Stimulated activated naive CD4-positive, alpha-beta T cell (primary cell): ENCODE measurements at places on chromosomes 5 and 9.

DNA sequence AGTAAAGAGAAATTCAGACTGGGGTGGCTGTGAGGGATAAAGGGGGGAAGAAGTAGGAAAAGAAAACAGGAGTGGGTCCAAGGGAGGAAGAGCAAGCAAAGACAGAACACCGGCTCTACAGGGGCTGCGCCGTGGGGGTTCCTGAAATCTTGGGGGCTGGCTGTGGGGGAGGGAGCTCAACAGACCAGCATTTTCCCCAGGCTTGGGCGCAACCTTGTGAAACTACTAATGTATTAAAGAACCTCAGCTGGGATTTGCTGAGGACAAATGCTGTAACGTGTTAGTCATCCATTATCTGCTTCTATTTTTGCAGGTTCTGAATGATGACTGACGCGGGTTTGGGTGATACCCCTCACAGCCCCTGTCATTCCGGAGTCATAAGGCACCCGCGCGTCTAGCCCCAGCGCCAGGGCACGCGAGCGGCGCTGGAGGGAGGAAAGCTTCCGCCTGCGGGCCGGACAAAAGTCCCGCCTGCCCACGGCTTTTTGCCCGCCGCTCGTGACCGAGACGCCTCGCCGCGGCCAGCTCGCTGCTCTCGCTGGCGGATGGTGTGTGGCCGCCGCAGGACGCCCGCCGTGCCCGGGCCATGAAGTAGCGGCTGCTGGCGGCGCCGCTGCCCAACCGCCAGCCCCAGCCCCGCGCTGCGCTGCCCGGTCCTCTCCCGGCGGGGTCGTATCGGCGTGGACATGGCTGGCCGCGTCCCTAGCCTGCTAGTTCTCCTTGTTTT is 110.6 kb downstream of the PAM start:
- no peak for DNase-seq

GRCh38 chr9:13296972-13297371 is 17.5 kb upstream of the MPDZ start:
- DNase-seq = no peak

DNA sequence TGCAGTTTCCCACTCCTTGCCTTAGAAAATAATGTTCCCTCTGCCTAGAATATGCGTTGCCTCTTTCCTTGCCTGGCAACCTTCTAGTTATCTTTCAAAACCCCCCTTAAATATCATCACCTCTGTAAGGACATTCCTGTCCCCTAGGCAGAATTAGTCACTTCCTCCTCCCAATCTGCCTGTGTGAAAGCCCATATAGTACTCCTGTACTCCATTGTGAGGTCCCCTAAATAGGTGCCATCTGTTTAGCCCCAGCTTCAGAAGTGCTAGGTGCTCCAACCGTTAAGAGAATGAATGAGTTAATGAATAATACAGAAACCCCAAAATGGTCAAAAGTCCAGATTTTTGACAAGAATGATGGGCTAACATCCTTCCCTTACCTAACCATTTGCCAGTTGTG is 181.4 kb downstream of the GDNF start:
- no peak for DNase-seq

GRCh38 chr9:127197186-127197860 is 67.3 kb upstream of the GARNL3 start:
- no peak for DNase-seq

DNA sequence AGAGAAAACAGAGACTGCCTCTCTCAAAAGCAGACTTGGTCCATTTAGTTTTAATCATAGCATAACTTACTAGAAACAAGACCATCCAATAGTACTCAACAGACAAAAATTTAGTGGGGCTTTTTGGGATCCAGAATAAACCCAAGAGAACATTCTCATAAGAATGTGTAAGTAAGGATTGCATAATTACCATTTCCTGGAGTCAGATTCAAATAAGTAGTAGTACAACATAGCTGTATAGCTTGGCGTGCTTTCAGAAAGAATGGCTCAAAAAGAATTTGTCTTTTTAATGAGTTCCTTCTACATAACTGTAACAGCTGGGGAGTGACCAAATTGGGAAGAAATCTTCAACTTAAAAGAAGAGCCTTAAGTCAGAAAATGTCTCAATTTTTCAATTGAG is 145.4 kb downstream of the DENND1A start:
- DNase-seq = no peak

- DNase-seq = no peak
Observed at GRCh38 chr9:129653823-129654553, 11.5 kb upstream of the PRRX2 start.

- DNase-seq = no peak
Observed at GRCh38 chr5:154652746-154653417, 102.3 kb upstream of the LARP1 start.

GRCh38 chr5:17182494-17182893 is 34.9 kb upstream of the BASP1 start:
- DNase-seq = no peak

DNA sequence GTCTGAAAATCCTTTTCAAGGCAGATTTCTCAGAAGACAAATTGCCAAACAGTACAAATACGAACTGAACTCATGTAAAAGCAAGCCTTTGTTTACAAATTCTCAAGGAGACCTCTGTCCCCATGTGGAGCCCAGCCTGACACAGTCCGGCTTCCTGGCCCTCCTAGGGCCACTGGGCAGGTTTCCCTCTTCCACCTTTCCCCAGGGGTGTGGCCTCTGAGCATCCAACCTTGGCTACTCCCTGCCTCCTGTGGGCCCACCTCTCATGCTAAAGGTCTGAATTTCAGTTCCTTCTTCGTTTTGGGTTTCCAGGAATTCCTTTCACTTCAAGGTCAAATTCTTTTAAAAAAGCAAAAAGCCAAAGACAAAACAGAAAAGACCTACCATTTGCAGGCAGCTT is 10.1 kb downstream of the DAP start:
- DNase-seq = no peak

- no peak for DNase-seq
Observed at GRCh38 chr9:109975574-109976295, 195.7 kb downstream of the PALM2AKAP2 start.

- no peak for DNase-seq
Observed at GRCh38 chr9:114319147-114319546, 3.8 kb upstream of the ORM1 start.

DNA sequence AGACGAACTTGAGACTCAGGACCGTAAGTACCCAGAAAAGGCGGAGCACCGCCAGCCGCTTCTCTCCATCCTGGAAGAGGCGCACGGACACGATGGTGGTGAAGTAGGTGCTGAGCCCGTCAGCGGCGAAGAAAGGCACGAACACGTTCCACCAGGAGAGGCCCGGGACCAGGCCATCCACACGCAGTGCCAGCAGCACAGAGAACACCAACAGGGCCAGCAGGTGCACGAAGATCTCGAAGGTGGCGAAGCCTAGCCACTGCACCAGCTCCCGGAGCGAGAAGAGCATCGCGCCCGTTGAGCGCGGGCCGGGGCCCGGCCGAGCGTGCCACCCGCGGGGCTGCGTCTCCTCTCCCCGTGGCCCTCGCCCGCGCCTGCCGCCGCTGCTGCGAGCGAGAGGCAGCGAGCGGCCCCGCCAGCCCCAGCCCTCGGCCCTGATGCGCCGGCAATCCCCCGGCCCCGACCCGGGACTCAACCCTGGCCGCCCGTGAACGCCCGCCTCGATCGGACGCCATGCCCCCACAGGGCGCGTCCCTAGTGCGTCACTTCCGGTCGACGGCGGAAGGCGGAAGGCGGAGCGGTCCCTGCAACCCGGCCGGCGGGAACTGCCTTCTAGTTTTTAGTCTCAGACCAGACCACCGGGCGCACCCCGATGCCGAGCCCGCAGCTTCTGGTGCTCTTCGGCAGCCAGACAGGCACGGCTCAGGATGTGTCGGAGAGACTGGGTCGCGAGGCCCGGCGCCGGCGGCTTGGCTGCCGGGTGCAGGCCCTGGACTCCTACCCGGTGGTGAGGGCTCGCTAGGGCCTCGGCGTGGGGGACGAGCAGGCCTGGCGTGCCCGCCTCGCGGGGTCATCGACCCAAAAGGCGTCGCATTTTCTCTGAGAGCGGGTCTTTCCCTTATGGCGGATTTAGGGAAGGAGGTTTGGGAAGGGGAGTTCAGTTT is at the start of the genes NDOR1 and TMEM203:
Gene NDOR1 (plus strand): TSS at position 575 of the 944 bp plus-strand sequence. CDS start 78 bp downstream, at position 653.
Gene TMEM203 (minus strand): TSS at position 523 of the 944 bp plus-strand sequence. CDS start 234 bp downstream, at position 289.
- peak; percentile 93 for DNase-seq

DNA sequence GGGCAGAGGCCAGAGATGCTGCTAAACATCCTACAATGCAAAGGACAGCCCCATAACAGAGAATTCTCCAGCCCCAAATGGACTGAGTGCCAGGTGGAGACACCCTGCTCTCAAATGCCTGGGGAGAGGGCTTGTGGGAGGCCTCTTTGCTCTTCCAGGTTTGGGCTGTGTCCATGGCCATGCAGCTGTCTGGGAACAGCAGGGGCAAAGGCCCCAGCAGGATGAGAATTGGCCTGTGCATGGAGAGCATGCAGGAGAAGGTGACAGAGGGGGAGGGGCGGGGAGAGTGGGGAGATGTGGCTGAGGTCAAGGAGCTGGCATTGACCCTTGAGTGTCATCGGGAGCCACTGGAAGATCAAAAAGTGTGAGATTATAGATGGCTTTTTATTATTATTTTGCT is 111.5 kb upstream of the ERCC6L2 start:
- DNase-seq = no peak

DNA sequence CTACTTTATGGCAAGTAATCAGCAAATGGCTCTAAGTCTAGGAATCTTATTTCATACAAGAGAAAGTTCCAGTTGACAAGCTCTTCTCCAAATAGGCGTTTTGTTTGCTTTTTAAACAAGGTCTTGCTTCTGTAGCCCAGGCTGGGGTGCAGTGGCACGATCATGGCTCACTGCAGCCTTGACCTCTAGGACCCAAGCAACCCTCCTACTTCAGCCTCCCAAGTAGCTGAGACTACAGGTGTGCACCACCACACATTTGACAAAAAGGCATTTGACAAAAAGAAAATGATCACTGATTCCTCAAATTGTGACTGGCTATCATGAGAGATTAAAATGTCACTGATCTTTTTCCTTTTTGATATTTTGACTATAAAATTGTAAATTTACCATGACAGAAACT is 31.8 kb downstream of the NR6A1 start:
- DNase-seq = no peak

DNA sequence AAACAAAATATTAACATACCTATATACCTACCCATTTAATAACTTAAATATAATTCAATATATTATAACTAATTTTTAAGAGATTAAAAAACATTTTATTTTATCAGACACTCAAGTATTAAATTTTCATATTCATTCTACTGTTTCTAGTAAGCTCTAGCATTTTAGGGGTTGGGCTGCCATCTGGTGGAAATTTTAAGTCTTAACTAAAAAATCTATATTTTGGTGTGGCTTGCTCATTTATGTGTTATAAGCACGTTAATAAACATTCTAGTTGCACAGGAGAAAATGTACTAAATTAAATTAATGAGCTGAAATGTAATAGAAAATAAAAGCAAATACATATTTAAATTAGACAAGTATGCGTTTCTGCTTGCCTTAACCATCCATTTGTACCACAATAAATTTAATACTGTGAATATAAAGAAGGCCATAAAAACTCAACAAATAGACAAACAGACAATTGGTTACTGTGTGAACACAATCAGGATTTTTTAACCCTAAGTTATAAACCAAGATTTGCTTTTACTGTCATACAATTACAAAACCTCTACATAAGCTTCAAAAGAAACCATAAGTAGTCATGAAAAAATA is 1728.3 kb upstream of the CDH9 start:
- DNase-seq = no peak

GRCh38 chr9:17433526-17433925 is 145.3 kb upstream of the SH3GL2 start:
- DNase-seq = no peak

- no peak for DNase-seq
Observed at GRCh38 chr9:117470902-117471301, 56.0 kb upstream of the ASTN2 start.

GRCh38 chr9:86605303-86605702 is 251.1 kb upstream of the TUT7 start:
- no peak for DNase-seq

DNA sequence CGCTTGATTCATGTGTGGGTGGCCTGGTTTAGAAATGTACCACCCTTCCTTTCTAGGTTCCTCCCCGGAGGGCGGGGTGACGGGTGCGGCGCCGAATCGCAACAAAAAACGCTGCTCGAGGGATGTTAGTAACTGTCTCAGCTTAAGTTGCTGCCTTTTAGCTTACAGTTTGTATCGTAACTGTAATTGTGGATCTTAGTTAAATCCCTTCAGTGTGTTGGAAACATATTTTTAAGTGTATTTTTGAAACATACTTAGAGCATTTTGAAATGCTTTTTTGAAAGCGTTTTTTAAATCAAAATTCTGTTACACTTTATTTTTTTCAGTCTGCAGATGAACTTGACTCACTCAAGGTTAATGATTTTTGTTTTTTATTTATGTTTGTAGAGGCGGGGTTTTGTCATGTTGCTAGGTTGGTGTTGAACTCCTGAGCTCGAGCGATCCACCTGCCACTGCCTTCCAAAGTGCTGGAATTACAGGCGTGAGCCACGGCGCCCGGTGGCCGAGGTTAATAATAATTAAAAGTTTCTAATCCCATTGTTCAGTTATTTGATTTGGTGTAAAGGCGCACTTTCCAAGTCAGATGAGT is 997 bp upstream of the CHD1 start:
- no peak for DNase-seq

DNA sequence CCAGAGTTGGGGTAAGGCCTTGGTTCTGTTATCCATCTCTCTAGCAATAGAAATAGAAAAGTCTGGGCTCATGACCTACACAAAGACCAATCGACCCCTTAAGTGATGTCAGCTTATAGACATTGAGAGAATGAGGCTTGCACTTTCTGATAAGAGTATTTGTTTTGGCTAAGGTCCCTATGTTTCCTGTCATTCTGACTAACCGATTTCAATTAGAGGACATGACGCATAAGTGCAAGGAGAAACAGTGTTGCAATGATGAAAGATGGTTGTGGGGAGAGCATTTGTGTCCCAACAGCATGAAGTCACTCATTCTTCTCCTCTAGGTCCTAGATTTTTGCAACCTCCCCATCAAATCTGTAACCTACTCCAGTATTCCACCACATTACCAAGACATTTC is 255.1 kb downstream of the MAT2B start:
- DNase-seq = no peak

DNA sequence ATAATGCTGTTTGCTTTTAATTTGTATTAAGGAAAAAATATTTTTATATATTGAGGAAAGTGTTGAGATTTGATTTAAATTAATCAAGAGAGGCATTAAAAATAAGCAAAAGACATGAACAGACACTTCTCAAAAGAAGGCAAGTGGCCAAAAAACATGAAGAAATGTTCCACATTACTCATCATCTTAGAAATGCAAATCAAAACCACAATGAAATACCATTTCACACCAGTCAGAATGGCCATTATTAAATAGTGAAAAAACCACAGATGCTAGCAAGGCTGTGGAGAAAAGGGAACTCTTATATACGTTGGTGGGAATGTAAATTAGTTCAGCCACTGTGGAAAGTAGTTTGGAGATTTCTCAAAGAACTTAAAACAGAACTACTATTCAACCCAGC is 45.9 kb downstream of the RANBP17 start:
- no peak for DNase-seq
